ENCODE measurements at places on chromosomes 1 and 21.

GRCh38 chr1:43238085-43238484, 31.7 kb upstream of the TMEM125 start:
- DNase-seq: peak; percentile 60

GRCh38 chr1:240776237-240776636, 164.3 kb upstream of the GREM2 start:
- no peak for DNase-seq

DNA sequence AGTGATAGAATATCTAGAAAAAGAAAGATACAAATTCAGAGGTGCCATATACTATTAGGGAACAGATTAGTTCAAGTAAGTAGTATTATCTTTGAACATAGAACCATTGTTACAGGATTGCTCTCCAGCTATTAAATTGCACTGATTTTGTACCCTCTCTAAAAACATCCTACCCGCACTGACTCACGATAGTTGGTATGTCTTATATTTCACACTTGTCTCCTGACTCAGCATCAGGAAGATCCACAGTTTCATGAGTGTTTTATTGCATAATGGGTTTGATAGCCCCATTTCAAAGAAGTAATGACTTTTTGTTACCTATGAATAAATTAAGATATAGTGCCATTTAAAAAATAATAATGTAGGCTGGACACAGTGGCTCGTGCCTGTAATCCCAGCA, 6.0 kb downstream of the TATDN3 start:
- DNase-seq: no peak

- peak; percentile 78 for DNase-seq
These were observed 15.4 kb upstream of the GPR37L1 start for GRCh38 chr1:202107321-202107761.
